Cardiac ventricle fibroblast (primary cell): ENCODE measurements at places on chromosomes 16 and 17. TPM values are rescaled to one million over a fixed set of nuclear protein-coding genes. Genes with fewer than 3 reads are reported as not detected.

NXPH3 gene
- 0.54 and 0.81 TPM in 2 replicates for total RNA-seq

ITGAL gene
- not detected in 2 replicates for total RNA-seq

UBALD2 gene
- 4.5 and 5.9 TPM in 2 replicates for total RNA-seq

IL21R gene
- 0.05 and 0.25 TPM in 2 replicates for total RNA-seq

C1QL1 gene
- total RNA-seq = 0.31 TPM in 1 of 2 replicates, not detected in the other

KRTAP1-5 gene
- not detected in 2 replicates for total RNA-seq

IL32 gene
- 20.7 and 26.7 TPM in 2 replicates for total RNA-seq

MILR1 gene
- total RNA-seq = 21.8 and 38.8 TPM in 2 replicates

NOS2 gene
- total RNA-seq = 0.20 and 0.37 TPM in 2 replicates

USP32 gene
- total RNA-seq = 25.6 and 25.9 TPM in 2 replicates

MT1H gene
- total RNA-seq = not detected in 2 replicates

KRTAP16-1 gene
- total RNA-seq = not detected in 2 replicates

NLRP1 gene
- total RNA-seq = 20.6 and 22.5 TPM in 2 replicates

DRC3 gene
- 0.87 and 2.0 TPM in 2 replicates for total RNA-seq

NOG gene
- total RNA-seq = not detected in 2 replicates

COTL1 gene
- total RNA-seq = 199 and 226 TPM in 2 replicates

SCO1 gene
- 18.9 and 25.4 TPM in 2 replicates for total RNA-seq

ARHGDIG gene
- total RNA-seq = 0.78 TPM in 1 of 2 replicates, not detected in the other

VASN gene
- total RNA-seq = 96.0 and 96.3 TPM in 2 replicates

SOST gene
- not detected in 2 replicates for total RNA-seq

MYH13 gene
- total RNA-seq = not detected in 2 replicates

SCGB1C2 gene
- total RNA-seq = not detected in 2 replicates

PYY gene
- total RNA-seq = not detected in 2 replicates

SLFN11 gene
- 40.2 and 46.7 TPM in 2 replicates for total RNA-seq

HOXB2 gene
- 10.3 and 27.3 TPM in 2 replicates for total RNA-seq

CPNE7 gene
- 1.8 and 3.2 TPM in 2 replicates for total RNA-seq

KRT33B gene
- total RNA-seq = not detected in 2 replicates

PHOSPHO1 gene
- total RNA-seq = 0.06 TPM in 1 of 2 replicates, not detected in the other

KRT13 gene
- 0.75 TPM in 1 of 2 replicates, not detected in the other for total RNA-seq

MRM1 gene
- total RNA-seq = 3.5 and 7.1 TPM in 2 replicates

MED13 gene
- 22.9 and 25.4 TPM in 2 replicates for total RNA-seq

ABCC12 gene
- total RNA-seq = 0.10 and 0.12 TPM in 2 replicates

NTN3 gene
- total RNA-seq = 1.1 TPM in 1 of 2 replicates, not detected in the other

PABPN1L gene
- total RNA-seq = not detected in 2 replicates

OTOP3 gene
- not detected in 2 replicates for total RNA-seq

SCN4A gene
- total RNA-seq = not detected in 2 replicates

OR3A3 gene
- not detected in 2 replicates for total RNA-seq

CHTF18 gene
- total RNA-seq = 2.0 and 4.9 TPM in 2 replicates

PIEZO1 gene
- total RNA-seq = 58.3 and 59.5 TPM in 2 replicates

IFI35 gene
- 33.2 and 40.8 TPM in 2 replicates for total RNA-seq

CA7 gene
- not detected in 2 replicates for total RNA-seq

OSGIN1 gene
- total RNA-seq = 10.2 and 10.7 TPM in 2 replicates

JPT1 gene
- 44.3 and 57.8 TPM in 2 replicates for total RNA-seq

SPATA32 gene
- total RNA-seq = not detected in 2 replicates

KRTAP9-6 gene
- total RNA-seq = not detected in 2 replicates

CD79B gene
- total RNA-seq = 0.31 and 1.0 TPM in 2 replicates

C16orf54 gene
- not detected in 2 replicates for total RNA-seq

CMTM2 gene
- not detected in 2 replicates for total RNA-seq
